Calu3 (cell line): ENCODE measurements at places on chromosomes 11 and 22.

DNA sequence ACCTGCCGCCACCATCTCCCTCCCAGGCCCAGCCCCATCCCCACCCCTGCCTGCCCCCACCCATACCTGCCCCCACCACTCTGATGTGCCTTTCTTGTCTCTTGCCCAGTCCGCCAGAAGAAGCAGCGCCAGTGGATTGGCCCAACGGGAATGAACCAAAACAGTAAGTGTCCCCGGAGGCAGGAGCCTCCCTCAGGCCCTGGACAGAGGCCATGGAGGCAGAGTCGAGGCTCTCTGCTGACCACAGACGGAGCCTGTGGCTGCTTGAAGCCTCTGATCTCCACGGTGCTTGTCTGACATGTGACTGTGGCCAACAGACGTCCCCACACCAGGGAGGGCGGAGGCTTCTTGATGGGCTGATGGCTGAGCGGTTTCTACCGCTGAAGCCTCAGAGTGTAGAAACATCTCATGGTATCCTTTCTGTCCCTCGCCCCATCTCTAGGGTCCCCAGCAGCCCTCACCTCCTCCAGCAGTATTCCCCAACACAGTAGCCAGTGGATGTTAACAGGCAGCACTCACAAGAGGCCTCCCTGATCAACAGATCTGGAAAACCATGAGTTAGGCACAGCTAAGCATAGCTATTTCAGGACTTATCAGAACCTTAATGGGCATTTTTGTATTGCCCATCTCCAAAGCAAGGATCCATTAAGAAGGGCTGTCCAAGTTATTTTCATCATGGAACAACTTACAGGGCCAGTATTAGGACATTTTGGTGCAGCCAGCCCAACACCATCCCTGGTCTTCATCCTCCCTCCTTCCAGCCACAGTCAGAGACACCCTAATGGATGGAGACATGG is 21.7 kb downstream of the CD5 start:
- DNase-seq: no peak

DNA sequence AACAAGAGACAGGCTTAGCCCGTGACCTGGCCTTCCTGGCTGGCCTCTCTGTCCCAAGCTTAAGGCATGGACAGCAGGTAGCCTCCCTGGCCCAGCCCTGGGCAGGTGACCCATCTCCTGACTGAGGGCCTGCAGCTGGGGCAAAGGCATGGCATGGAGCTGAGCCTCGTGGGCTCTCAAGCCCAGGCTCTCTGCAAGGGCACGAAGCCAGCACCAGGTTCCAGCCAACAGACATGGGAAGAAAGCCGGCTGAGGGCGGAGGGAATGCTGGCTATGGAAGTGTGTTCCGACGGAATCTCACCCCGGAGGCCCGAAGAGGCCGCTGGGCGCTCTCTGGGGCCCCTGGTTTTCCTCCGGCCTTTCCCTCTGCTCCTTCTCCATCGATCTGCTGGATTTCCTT is 12.9 kb downstream of the DNAL4 start:
- no peak for DNase-seq

DNA sequence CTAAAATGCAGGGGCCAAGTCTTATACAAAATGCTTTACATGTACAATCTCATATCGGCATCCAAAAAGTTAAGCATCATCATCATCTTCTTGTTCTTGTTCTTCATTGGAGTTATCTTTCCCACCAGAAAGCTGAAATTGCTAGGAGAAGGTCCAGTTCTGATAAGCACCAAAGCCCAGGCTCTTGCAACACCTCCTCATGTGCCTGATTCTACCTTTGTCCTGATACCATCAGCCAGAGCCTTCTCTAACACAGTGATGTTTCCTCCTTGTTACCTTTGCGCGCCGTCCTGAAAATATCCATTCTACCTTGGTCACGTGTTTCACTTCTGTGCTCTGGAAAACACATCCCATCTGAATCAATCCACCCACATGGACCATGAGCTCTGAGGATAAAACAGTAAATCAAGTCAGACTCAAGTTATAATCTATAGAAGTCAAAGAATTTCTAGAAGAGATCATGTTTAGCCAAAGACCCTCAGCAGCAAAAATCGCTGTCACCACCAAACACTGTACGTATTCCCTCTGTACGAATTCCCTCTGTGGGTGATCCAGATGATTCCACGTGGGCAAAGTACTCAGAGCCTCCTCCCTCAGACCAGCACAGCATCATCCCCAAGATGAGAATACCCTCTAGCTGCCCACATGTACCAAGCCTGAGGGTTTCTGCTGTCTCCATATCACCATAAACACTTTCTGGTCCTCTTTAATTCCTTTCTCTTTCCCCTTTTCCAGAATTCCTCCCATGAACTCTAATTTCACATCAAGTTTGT is 19.0 kb downstream of the JAML start:
- no peak for DNase-seq

GRCh38 chr22:26563022-26563421 is 26.9 kb downstream of the TPST2 start:
- no peak for DNase-seq

DNA sequence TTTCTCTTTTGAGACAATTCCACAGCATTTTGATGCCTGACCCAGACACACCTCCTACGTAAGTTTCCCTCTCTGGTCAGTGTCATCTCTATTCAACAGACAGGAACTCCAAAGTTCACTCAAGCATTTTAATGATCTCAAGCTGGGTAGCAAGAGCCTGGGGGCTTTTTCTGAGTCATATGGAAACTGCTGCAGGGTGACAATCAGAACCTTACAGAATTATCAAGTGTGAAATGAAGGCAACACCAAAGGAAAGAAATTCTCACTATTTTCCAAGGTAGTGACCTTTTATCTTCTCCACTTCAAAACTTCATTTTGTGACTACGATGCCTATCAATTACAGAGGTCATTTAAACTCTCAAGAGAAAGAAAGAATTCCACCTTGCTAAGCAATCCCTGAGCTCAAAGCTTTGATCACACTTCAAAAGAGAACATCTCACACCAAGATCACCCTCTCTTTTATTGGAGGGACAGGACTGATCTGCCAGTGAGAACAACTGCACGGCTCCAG is 229.0 kb upstream of the ZC3H12C start:
- no peak for DNase-seq

DNA sequence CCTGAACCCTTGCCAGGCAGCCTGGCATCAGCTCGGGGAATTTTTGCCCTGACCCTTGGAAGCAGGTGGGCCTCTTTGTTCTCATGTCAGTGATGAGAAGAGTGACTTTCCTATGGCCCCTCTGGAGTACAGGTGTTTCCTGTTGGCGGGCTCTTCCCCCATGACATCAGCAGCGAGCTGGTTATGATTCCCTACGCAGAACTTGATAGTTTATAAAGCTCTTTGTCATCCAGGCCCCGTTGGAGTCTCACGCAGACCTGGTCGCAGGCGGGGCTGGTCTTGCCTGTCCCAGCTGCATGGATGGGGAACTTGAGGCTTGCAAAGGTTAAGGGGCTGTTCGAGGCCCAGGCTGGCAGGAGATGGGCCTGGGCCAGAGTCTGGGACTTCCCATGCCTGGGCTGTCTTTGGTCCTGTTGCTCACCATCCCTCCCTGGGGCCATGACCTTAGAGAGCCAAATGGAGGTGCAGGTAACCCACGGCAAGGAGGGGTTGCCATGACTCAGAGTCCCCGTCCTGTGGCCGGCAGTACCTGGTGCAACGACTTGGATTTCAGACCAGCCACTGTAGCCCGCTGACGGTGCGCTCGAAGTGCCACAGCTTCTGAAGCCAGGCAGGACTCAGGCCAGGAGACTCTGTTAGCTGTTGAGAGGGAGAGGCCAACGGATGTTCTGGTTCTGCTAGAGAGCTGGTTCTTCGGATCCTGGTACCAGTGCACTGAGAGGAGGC is 45.9 kb upstream of the PPP6R3 start:
- no peak for DNase-seq

GRCh38 chr11:9230296-9230695 is 34.9 kb downstream of the DENND5A start:
- DNase-seq: no peak
